ENCODE measurements at places on chromosomes 12 and 14. TPM values are rescaled to one million over a fixed set of nuclear protein-coding genes. Genes with fewer than 3 reads are reported as not detected.

RASSF9 gene
- total RNA-seq = 9.1 TPM

LMO3 gene
- 0.38 TPM for total RNA-seq

CCDC60 gene
- not detected for total RNA-seq

KIF26A gene
- total RNA-seq = 6.8 TPM

RNF212B gene
- not detected for total RNA-seq

MMP17 gene
- total RNA-seq = 0.78 TPM

CNOT2 gene
- total RNA-seq = 44.0 TPM

TMTC1 gene
- 33.2 TPM for total RNA-seq

LRTM2 gene
- not detected for total RNA-seq

SLC25A21 gene
- 0.24 TPM for total RNA-seq

FRS2 gene
- 22.6 TPM for total RNA-seq

EML5 gene
- total RNA-seq = 0.24 TPM

GPR135 gene
- 3.2 TPM for total RNA-seq

GPR33 gene
- not detected for total RNA-seq

FAM90A1 gene
- not detected for total RNA-seq

YEATS4 gene
- 14.6 TPM for total RNA-seq

CAPZA3 gene
- total RNA-seq = not detected

LRRC43 gene
- total RNA-seq = 0.43 TPM

LTA4H gene
- 35.5 TPM for total RNA-seq

CLEC2A gene
- not detected for total RNA-seq

KLHL33 gene
- 0.35 TPM for total RNA-seq

ADAM21 gene
- 0.54 TPM for total RNA-seq

OR4K5 gene
- total RNA-seq = not detected

CD69 gene
- 0.24 TPM for total RNA-seq

TEX22 gene
- total RNA-seq = 0.46 TPM

SLC25A47 gene
- not detected for total RNA-seq

SLC38A6 gene
- total RNA-seq = 4.1 TPM

TAS2R10 gene
- 0.30 TPM for total RNA-seq

SLC38A4 gene
- not detected for total RNA-seq

MSI1 gene
- 9.7 TPM for total RNA-seq

ARID4A gene
- total RNA-seq = 22.2 TPM

PAH gene
- total RNA-seq = not detected

GPR84 gene
- total RNA-seq = 0.22 TPM

POLE2 gene
- total RNA-seq = 0.78 TPM

MGP gene
- 677 TPM for total RNA-seq

SYNE3 gene
- total RNA-seq = 12.4 TPM

OR10A7 gene
- total RNA-seq = not detected

TCTN2 gene
- 3.1 TPM for total RNA-seq

REM2 gene
- 0.19 TPM for total RNA-seq

FAR2 gene
- 3.3 TPM for total RNA-seq

ARHGEF25 gene
- 15.0 TPM for total RNA-seq

CATSPERB gene
- total RNA-seq = 0.97 TPM

C12orf54 gene
- not detected for total RNA-seq

MYL2 gene
- total RNA-seq = 24,495 TPM

RND1 gene
- total RNA-seq = 0.62 TPM

GNG2 gene
- 7.0 TPM for total RNA-seq
